ENCODE measurements at places on chromosomes 12 and 14.

- no peaks in the 10 kb centered on the region for H3K4me1 ChIP-seq
- H3K36me3 ChIP-seq: peaks cover 25% of the 10 kb centered on the region
- no peak overlapping the region for H3K4me3 ChIP-seq
- no peak overlapping the region for H3K27ac ChIP-seq
These were observed 39.3 kb upstream of the AMN start for GRCh38 chr14:102883089-102883541.

GRCh38 chr12:90211017-90211416 lies 502.4 kb upstream of the ATP2B1 start:
- no peaks in the 10 kb centered on the region for H3K27me3 ChIP-seq
- H3K36me3 ChIP-seq: no peaks in the 10 kb centered on the region
- H3K4me3 ChIP-seq: no peak overlapping the region
- DNase-seq: no peak

GRCh38 chr12:114776731-114777442 lies 92.9 kb upstream of the TBX3 start:
- no peaks in the 10 kb centered on the region for H3K4me1 ChIP-seq
- no peak for DNase-seq
- no peak overlapping the region for H3K27ac ChIP-seq
- no peaks in the 10 kb centered on the region for H3K27me3 ChIP-seq
- no peak overlapping the region for H3K4me3 ChIP-seq

GRCh38 chr12:75812271-75813018 lies 219.1 kb downstream of the PHLDA1 start:
- no peak overlapping the region for H3K4me3 ChIP-seq
- no peaks in the 10 kb centered on the region for H3K36me3 ChIP-seq
- no peak for DNase-seq
- H3K4me1 ChIP-seq: peaks cover 14% of the 10 kb centered on the region
- H3K27ac ChIP-seq: peak overlapping the region; percentile 21
- H3K27me3 ChIP-seq: no peaks in the 10 kb centered on the region

DNA sequence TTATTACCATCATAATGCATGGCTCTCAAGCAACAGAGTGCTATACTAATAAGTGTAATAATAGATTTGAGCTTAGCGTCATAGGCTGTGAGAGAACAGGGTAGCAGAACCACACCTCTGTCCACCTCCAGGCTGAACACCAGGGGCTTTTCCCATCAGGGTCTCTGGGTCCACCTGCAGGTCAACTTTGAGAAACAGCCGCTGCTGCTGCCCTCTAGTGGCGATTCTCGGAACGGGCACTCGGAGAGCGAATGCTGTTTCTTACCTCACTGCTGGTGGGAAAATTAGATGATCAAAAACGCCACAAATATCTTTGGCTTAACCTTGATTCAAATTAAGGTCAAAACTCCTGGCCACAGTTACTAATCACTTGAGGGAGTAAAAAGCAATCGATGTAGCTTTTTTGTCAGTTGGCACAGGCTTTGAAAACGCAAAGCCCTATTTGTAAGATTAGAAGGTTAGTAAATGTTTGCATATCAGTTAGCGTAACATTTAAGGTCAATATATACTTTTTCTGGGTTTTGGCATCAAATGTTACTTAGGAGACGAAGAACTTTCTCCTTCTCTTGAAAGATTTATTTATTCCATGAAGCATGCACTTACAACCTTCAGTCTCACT lies 127.9 kb upstream of the TMEM132D start:
- H3K27me3 ChIP-seq: peaks cover 64% of the 10 kb centered on the region
- H3K4me1 ChIP-seq: no peaks in the 10 kb centered on the region
